Umbilical cord (tissue), 2 donors: ENCODE measurements at places on chromosomes 12 and 14. TPM values are rescaled to one million over a fixed set of nuclear protein-coding genes. Genes with fewer than 3 reads are reported as not detected.
A peak's percentile ranks its signal among the peaks of the same experiment; 100 is the strongest.

- no peak for DNase-seq
Observed at GRCh38 chr12:1421091-1421846, 173.1 kb downstream of the FBXL14 start.

Gene FIGNL2
- total RNA-seq, result 0.48 TPM

- DNase-seq, result no peak
Observed at GRCh38 chr12:128743916-128744315, 79.8 kb downstream of the SLC15A4 start.

- no peak for DNase-seq
Observed at GRCh38 chr14:92568621-92569479, 55.3 kb downstream of the RIN3 start.

Gene MYL2
- not detected for total RNA-seq

- DNase-seq, result peak; percentile 54
Observed at GRCh38 chr14:53715193-53715721, 241.4 kb downstream of the BMP4 start.

Gene TAS2R31
- 32.5 TPM for total RNA-seq

Gene GLT8D2
- 56.1 TPM for total RNA-seq

GRCh38 chr12:21823581-21823980 is 49.1 kb upstream of the KCNJ8 start:
- DNase-seq, result no peak

Gene HOXC4
- 3.4 TPM for total RNA-seq

- DNase-seq, result peak; percentile 96
Observed at GRCh38 chr12:43112101-43112920, 439.7 kb downstream of the ADAMTS20 start.

Gene CBLN3
- 4.1 TPM for total RNA-seq

Gene SOX5
- 74.4 TPM for total RNA-seq

DNA sequence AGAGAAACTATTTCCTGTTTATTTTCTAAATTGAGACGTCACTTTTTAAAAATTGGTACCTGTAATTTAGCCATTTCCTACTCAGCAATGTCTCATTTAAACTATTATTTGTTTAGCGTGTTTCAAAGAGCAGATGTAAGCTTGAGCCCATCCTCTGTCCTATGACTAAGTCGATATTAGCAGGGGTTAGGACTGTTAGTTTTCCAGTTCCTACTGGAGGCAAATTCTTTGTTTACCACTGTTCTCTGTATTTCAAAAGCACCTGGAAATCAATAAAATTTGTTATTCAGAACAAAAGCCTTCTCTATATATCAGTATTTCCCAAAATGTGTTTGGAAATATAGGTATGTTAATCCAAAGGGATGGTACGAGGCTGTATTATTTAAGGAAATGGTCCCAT is 42.4 kb downstream of the MDM2 start:
- no peak for DNase-seq

Gene ATXN2
- 79.2 TPM for total RNA-seq

Gene CSRP2
- 195 TPM for total RNA-seq

DNA sequence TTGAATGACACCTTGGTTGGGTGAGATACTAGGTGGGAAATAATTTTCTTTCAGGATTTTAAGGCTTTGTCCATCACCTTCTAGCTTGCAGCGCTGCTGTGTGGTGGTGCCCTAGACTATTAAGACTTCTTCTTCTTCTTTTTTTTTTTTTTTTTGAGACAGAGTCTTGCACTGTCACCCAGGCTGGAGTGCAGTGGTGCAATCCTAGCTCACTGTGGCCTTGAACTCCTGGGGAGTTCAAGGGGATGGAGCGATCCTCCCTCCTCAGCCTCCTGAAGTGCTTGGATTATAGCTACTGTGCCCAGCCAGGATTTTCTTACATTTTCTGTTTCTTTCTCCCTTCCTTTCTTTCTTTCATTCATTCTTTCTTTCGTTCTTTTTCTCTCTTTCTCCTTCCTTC is 10.3 kb upstream of the MTA1 start:
- DNase-seq, result no peak

- no peak for DNase-seq
Observed at GRCh38 chr12:57762463-57762862, 4.4 kb downstream of the CYP27B1 start.

GRCh38 chr12:107917912-107918800 is 143.7 kb downstream of the ASCL4 start:
- peak; percentile 19 for DNase-seq

Gene TMEM229B
- 1.9 TPM for total RNA-seq

Gene PITPNM2
- total RNA-seq, result 4.1 TPM

- no peak for DNase-seq
Observed at GRCh38 chr14:101056446-101056845, 152.9 kb upstream of the RTL1 start.

DNA sequence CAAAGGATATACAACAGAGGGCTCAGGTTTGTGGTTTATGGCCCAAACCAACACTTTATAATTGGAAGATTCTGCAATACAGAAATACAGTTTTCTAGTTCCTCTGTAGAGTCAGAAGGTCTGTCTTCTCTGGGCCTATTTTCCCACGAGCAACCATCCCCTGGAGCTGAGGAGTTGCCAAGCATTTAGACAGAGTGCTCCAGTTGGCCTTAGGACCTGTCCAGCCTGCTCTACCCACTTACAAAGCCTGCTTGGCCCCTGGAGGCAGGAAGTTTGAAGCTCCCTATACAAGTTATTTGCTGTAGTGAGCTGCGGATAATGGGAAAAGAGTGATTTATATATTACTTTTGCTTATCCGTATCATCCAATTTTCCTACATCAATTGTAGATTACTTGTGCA is 60.8 kb upstream of the HSPB8 start:
- DNase-seq, result no peak

Gene CLEC1B
- total RNA-seq, result 9.4 TPM

- DNase-seq, result no peak
Observed at GRCh38 chr14:84797326-84797725, 732.6 kb upstream of the FLRT2 start.

Gene CCDC177
- total RNA-seq, result 0.72 TPM

- peak; percentile 31 for DNase-seq
Observed at GRCh38 chr12:39764944-39765560, 145.4 kb upstream of the ABCD2 start.

Gene FAIM2
- 10.4 TPM for total RNA-seq

Gene JAG2
- 7.0 TPM for total RNA-seq

Gene SFSWAP
- total RNA-seq, result 17.1 TPM

- no peak for DNase-seq
Observed at GRCh38 chr14:95832012-95832411, 44.6 kb upstream of the TUNAR start.

DNA sequence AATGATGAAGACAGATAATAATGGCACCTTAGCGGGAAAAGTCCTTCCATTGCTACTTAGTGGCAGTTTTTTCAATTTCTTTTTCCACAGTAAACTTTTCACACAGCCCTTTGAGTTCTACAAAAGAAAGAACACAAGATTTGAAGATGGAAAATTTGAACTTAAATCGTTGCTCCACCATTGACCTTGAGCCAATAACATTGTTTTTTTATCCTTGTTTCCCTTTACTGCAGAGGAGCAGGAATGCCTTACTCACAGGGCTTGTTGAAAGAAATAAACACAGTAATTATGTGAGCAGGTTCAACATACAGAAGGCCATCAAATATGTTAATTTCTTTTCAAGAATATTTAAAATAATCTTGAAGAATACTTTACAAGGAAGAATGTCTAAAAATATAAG is 181.5 kb upstream of the KRR1 start:
- no peak for DNase-seq

DNA sequence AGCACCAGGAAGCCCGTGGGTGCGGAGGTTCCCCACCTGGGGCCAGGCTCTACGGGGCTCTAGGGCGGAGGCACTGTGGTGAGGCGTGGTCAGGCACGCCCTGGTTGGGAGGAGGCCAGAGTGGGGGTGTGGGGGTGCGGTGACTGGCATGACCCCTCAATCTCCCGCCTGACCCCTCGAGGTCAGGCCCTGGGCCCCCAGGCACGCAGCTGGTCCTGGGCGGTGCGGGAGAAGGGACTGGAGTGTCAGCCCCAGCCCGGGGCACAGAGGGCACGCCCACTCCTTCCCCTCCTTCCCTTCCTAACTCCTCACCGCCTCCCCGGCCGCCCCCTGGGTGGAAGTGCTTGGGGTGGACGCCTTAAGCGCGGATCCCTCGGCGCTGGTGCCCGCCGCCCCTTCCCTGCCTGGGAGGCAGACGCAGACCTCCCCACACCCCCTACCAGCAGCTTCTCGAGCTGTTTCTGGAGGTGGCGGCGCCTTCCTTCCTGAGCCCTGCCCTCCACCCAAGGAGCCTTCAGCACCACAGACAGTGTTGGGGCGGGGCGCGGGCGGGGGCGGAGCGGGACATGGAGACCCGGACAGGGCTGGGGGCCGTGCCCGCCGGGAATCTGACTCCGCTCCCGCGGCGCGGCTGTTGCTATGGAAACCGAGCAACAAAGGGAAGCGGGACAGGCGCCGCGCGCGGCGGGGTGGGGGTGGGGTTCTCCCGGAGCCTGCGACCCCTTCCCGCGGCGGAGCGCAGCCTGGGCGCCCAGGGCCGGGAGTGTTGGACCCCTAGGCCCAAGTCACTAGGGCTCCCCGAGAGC is 741 bp upstream of the CRIP2 start:
- DNase-seq, result peak; percentile 95

DNA sequence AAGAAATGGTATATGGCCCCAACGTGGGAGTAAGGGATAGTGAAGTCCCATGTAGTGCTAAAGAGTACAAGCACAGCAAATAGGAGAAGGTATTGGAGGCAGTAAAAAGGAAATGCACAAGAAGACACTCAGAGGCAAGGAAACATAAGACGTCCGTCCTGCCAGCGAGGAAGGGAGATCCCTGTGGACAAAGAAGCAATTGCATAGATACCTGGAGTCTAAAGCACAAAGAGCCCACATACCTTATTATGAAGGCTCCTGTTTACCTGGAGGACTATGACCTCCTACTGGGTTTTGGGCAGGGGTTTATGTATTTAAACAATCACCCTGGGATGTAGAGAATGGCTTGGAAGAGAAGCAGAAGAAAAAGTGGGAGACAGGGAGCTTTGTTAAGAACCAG is 341.2 kb upstream of the DCN start:
- no peak for DNase-seq

DNA sequence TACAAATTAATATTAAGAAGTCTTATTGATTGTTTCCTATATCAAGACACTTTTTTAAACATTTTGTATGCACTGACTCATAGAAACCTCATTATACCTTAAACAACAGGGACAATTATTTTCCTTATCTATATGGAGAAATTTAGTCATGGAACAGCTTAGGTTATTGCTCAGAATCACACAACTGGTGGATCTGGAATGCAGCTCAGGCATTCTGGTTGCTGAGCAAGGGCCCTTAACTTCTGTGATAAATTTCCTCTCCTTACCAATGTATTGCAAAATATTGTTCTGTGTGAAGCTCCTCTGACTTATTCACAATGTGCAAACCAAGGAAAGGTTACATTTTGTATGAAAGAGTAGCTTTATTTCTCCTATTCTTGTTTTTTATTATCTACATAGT is 817.8 kb downstream of the LRFN5 start:
- no peak for DNase-seq

DNA sequence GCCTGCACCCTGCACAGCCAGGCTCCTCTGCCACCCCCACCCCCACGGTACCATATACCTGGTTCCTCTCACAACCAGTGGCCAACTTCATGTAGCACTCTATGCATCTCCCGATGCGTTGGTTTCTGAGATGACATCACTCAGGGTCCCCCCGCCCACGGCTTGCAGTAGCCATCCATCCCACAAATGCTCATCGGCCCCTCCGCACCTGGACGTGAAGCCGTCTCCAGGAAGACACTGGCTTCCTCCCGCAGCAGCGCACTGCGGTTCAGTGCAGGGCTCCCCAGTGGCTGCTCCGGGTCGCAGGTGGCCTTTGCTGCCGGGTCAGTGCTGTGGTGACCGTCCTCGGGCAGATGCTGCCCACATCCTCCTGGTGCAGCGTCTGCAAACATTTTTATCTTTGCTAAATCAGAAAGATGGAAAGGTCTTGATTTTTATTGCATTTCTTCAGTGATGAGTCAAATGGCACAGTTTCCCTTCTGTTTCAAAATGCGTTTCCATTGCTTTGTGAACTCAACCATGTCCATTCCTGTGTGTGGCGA is 27.5 kb upstream of the MMP17 start:
- no peak for DNase-seq

Gene DHRS4L2
- total RNA-seq, result 13.2 TPM

DNA sequence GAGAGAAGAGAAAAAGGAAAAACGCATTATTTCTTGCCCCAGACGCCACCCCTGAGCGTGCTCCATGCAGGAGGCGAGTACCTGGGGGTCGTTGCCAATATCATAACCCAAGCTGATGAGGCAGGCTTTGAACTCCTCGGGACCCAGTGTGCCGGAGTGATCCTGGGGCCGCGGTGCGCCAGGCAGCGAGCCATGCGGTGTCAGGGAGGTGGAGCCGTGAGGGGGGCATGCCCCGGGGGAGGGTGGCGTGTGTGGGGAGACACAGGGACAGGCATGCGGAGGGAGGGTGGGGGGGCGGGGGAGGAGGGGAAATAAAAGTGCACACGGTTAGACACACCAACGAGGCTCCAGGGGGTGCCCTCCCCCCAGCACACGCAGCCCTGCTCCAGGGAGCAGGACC is 86.0 kb upstream of the ZFP36L1 start:
- DNase-seq, result no peak

DNA sequence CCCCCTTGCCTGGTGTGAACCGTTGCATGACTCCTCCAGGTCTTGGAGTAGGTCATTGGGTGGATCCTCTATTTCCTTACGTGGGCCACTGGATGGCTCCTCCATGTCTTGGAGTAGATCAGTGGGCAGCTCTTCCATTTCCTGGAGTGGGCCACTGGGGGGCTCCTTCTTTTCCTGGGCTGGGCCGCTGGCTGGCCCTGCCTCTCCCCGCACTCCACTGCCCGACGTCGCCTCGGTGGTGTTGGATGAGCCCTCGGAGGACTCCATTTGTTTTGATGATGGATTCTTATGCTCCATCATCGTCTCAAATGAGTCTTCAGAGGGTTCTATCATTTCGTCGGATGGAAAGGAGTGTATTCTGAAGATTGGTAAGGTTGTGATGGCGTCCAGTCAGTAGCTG is 19.1 kb downstream of the RTL1 start:
- no peak for DNase-seq

- peak; percentile 83 for DNase-seq
Observed at GRCh38 chr12:52402873-52403540, 3.1 kb downstream of the KRT82 start.

DNA sequence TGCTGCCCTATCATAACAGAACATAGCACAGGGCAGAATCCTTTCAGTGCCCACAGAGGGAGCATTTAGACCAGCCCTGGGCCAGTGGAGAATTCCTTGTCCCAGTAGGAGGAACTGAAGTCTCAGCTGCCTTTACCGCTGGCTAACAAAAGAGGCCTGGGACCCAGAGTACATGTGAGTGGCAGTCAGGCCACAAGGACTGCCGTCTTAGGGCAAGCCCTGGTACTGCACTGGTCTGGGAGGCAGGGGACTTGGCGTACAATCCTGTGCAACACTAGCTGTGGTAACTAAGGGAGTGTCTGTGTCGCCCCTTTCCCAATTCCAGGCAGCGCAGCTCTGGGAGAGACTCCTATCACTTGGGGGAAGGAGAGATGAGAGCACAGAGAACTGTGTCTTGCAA is 17.0 kb upstream of the CSRP2 start:
- DNase-seq, result no peak

DNA sequence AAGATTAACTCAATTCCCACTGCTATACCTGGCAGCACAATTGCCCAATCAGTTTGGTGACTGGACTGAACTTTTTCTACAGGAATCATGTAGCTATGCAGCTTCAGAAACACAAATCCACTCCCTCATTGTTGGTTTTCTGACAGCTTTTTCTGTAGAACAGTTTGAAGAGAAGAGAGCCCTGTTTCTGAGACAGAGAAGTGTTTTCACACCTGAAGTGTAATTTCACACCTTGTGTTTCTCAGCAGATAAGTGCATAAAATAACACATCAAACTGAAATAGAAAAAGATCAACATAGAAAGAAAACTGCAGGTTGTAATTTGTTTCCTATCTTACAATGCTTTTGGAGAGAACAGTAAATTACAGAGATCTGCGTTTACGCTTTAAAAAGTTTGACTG is 335.6 kb downstream of the SNAPC1 start:
- DNase-seq, result no peak
